ENCODE measurements at places on chromosomes 3 and 15.
A peak's percentile ranks its signal among the peaks of the same experiment; 100 is the strongest.

DNA sequence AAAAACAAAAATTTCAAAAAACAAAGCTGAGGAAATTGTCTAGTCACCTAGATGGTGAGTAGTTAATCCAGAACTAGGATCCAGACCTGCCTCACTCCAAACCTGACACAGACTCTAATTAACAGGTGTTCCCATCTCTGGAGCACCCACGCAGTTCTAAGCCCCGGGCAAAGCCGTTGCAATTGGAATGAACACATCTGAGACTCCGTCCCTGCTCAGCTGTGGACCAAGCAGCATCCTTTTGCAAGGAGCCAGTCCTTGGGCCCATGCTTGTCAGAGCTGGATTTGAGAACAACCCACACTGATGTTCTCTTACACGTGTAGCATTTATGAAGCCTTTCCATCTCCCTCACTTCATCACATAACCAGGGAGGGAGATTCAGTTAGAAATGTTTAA, 54.8 kb downstream of the LMCD1 start:
- DNase-seq: no peak

DNA sequence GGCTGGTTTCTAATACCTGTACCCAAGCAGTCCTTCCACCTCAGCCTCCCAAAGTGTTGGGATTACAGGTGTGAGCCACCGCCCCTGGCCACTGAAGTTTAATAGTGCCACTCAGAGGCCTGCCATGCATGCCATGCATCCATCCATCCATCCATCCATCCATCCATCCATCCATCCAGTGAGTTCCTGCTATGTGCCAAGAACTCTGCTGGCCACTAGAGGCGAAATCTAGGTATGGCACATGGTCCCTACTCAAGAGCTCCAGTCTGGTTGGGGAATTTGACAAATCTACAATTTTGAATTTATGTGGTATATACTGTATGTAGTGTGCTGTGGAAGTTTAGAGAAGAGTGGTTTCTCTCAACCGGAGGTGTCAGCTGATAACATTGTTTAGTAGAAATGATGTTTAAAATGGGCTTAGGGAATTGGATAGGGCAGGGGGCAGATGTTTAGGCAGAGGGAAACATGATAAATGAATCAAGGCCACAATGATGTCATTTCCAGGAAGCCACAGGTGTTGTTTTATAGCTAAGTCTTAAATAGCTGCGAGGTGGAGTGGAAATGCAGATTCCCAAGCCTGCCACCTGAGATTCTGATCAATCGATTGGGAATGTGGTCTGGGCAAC, 384.4 kb upstream of the C2CD4B start:
- no peak for DNase-seq

DNA sequence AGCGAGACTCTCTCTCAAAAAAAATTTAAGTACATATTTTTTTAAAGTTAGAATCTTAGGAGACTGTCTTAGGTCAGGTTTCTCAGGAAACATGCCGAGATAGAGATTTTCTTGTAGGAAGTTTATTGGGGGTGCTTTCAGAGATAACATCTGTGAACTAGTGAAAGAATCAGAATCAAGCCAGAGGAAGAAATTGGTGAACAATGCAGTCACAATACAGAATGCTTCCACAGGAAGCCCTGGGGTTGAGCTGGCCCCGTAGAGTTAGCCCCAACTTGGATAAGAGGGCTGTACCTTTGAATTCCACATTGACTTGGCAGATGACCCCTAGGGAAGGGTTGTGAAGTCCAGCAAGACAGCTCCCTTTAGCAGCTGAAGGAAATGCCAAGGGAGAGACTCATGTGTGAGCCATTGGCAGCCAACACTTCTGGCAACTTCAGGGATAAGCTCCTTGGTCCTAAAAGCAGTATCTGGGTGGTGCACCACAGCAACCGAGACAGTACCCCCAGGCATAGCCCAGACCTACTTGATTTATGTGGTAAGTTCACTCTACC, 7.1 kb upstream of the PLCB2 start:
- peak; percentile 28 for DNase-seq

- DNase-seq: no peak
These were observed 149.5 kb downstream of the ITPR1 start for GRCh38 chr3:4642611-4643010.

DNA sequence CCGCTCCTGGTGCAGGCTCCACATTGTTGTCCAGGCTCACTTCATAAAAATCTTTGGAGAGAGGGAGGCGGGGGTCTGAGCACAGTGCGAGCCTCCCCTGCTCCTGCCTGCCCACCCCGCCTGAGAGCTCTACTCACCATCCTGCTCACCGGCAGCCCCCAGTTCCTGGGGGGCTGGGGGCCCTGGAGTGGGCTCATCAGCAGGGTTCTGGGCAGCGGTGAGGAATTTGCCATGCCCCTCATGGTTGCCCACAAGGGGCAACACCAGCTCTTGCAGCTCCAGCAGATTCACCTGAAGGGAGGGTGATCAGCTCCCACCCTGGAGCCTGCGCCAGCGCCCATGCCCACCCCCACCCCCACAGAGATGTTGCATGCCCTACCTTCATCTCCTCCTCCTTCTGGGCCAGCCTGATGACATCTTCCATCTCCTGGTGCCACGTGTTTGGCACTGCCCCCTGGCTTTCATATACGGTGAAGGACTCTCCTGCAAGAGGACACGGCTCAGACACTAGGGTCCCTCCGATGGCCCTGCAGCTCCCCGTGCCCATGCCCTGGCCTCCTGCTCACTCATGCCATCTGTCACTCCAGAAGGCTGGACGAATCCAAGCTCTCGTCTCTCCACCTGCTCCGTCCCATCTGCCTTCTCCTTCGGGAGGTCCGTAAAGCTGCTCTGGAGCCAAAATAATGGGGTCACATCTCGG, 162.1 kb downstream of the TBC1D2B start:
- no peak for DNase-seq
